ENCODE measurements at places on chromosomes 5 and 9.
A peak's percentile ranks its signal among the peaks of the same experiment; 100 is the strongest.

- DNase-seq: no peak
Observed at GRCh38 chr9:14096258-14096922, 217.6 kb downstream of the NFIB start.

DNA sequence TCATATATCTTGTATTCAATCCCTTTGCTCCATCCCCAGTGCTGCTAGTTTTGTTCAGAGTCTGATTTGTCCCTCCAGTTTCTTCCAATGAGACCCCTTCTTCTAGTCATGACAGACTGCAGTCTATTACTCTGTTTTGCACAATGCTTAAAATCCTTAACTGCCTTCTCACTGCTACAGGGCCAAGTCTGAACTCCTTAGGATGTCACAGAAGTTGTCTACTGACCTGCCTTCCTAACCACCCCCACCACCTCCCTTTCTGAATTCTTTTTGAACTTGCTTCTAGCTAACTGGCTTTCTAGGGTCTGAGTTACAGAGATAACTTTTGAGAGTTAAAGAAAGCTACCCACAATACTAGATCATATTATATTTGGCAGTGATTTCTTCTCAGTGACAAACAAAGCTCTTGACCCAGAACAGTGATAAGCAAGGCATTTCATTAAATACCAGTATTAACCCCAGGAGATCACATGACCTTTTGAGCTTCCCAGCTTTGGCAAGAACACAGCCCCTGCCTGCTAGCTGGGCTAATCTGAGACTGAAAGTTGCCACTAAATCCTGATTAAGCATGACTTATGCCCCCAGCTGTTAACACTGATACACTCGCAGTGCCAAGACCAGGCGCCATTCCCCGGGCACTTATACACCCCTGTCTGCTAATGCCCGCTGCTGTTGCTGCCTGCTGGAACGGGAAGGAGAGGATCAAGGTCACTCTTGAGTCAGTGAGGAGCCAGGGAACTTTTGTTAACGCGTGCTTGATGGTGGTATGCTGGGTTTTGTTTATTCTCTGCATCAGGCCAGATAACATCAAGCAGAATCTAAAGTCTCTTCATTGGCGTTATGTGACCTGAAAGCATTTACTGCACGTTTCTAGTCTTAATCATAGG, 36.4 kb upstream of the ADAMTSL1 start:
- DNase-seq: no peak

DNA sequence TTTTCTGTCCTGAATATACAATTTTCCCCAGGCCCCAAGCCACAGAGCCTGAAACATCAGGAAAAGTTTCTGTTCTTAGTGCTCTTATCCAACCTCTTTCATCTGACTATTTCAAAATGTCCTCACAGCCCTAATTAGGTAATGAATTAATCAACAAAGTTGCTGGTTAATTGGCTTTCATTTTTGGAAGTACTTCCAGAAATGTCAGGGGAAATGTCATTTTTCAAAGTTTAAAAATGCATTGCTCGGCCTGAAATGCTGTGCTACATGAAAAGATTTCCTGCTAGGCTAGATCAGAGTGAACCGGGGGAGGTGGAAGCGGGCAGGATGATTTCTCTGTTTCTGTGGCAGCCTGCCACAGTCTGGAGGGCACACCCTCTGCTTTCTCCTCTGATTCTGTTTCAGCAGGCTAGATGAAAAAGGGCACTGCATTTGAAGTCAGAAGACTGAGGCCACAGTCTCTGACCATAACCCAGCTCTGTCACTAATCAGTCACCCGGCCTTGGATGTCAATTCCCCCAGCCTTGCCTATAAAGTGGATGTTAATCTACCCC, 55.9 kb upstream of the BARX1 start:
- DNase-seq: no peak

DNA sequence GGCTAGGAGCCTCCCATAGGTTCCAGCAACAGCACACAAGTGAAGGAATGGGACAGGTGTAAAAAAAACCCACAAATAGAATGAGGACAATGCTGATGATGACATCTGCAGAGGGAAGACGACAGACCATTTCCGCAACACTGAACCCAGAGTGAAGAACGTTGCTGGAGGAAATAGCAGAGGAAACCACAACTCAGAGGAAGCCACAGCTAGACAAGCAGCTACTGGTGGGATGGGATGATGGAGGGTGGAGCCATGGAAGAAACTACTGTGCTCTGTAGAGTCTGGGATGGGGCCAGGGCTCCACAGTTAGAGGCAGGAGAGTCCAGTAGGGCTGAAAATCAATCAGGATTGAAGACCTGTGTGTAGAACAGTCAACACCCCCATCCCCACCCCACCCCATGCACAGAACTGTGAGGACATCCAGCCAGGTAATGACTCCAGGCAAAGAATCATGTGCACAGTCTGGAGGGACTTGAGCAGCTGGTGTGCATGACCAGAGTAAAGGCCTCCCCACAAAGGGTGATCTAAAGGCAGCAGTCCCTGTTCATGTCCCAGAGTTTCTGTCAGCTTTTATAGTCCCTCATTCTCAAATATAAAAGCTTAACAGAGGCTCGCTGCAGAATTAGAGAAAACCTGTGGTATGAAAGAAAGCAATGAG, 65.2 kb upstream of the SPIN1 start:
- DNase-seq: peak; percentile 50

GRCh38 chr9:13648676-13649075, 369.2 kb upstream of the MPDZ start:
- no peak for DNase-seq

DNA sequence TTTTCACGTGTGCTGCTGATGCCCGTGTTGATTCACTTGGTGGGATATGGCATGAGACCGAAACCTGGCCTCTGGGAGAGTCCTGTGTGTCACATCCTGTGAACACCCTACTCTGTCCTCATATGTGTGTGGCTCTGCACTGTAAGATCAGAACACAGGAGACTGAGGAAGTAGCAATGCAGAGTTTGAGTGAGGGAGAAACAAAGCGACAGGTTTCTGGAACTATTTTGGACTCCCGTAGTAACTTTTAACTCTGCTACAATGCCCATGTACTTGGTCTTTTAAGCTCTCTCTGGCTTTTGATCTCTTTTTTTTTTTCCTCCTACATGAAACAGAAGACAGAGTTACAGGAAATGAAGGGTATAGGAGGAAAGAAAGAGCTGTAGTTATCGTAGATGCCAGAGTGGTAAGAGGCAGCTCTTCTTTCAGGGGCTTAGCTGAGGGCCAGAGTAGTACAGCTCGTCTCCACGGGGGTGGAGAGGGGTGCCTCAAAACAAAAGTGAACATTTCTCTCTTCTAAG, 26.6 kb downstream of the GRAMD2B start:
- DNase-seq: peak; percentile 22

- DNase-seq: no peak
Observed at GRCh38 chr5:17897776-17898175, 263.5 kb downstream of the TAF11L14 start.

- no peak for DNase-seq
Observed at GRCh38 chr9:123662057-123662776, 267.7 kb downstream of the DENND1A start.

DNA sequence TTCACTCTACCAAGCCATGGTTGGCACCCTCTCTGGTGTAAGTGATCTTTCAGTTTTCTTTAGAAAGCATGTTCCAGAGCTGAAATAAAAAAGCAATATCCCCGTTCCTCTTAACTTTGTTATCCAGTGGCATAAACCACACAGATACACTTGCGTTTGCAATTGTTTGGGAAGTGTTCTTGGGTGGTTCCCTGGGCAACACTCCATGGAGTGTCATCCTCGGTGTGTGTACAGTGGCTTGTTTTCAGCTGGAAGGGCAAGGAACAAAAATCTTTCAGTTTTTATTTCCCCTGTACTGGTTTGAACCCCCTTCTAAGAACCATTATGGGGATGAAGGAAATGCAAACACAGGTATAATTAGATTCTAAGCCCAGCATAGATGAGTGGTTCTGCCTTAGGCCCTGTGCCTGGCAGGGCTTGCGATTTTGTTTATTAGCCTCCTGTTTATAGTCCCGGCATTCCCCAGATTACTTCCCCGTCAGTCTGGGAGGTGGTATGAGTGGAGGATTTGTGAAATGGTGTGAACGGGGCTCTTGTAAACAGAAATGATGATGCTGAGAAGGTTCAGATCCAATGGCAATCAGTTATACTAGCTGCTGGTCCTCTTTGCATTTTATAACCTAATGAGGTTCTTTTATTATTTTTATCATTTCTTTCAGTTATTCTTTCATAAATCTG, 76.0 kb upstream of the CD180 start:
- DNase-seq: no peak

DNA sequence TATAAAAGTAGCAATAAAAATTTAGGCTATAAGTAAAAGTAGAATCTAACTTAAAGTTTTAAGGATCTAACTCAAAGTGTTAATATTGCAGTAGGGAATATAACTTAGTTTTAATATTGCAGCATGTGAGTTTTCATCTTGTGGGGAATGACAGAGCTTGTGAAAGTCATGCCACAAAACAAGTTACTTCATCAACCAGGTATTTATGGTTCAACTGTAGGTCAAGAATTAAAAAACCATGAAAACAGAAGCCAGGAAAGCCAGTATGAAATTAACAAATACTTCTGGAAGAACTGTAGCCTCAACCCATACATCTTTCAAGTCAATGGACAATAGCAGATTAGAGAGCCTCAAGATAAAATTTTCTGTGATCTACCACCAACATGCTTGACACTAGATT, 19.0 kb downstream of the HMGCS1 start:
- peak; percentile 26 for DNase-seq

Data from RCC 7860 (cell line).